ENCODE measurements at places on chromosomes 6 and 20. TPM values are rescaled to one million over a fixed set of nuclear protein-coding genes. Genes with fewer than 3 reads are reported as not detected.

TRIM40 gene
- total RNA-seq = not detected

PAK5 gene
- total RNA-seq = not detected

BMP5 gene
- total RNA-seq = under 0.01 TPM

BTNL2 gene
- total RNA-seq = not detected

EPB41L2 gene
- 63.8 TPM for total RNA-seq

TRIM39 gene
- total RNA-seq = 8.0 TPM

SLC17A1 gene
- not detected for total RNA-seq

SLC2A10 gene
- total RNA-seq = 112 TPM

ANGPT4 gene
- not detected for total RNA-seq

BACH2 gene
- 0.09 TPM for total RNA-seq

GSTA3 gene
- not detected for total RNA-seq

GPR31 gene
- total RNA-seq = not detected

RNF8 gene
- total RNA-seq = 29.3 TPM

NHSL1 gene
- total RNA-seq = 6.8 TPM

CGAS gene
- 4.3 TPM for total RNA-seq

PDYN gene
- total RNA-seq = not detected

LIN28B gene
- not detected for total RNA-seq

PREX1 gene
- 13.1 TPM for total RNA-seq

TRIM15 gene
- not detected for total RNA-seq

SYCP2L gene
- 0.09 TPM for total RNA-seq

TPBG gene
- total RNA-seq = 53.2 TPM

WFDC10B gene
- total RNA-seq = 0.14 TPM

PRR18 gene
- not detected for total RNA-seq

PLEKHG1 gene
- total RNA-seq = 2.7 TPM
